ENCODE measurements at places on chromosomes 3 and 15.

- no peak for DNase-seq
Measured at GRCh38 chr3:132911741-132912415, 126.3 kb upstream of the TMEM108 start.

DNA sequence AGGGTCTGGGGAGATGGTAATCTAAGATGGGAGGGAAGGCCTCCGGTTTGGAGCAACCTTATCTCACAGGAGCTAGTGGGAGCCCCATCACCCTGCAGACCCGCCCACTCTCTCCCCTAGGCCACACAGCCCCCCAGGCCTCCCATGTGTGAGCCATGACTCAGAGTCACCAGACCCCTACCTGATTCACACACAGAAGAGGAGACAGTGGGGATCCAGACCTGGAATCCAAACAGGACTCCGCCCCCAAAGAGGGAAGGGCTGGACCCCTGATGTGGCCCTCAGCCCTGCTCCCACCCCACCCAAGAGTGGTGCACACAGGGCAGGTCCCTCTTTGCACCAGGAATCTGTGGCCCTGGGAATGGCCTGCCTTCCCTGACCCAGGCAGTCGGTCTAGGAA lies 97.4 kb downstream of the ADCY5 start:
- DNase-seq: no peak

DNA sequence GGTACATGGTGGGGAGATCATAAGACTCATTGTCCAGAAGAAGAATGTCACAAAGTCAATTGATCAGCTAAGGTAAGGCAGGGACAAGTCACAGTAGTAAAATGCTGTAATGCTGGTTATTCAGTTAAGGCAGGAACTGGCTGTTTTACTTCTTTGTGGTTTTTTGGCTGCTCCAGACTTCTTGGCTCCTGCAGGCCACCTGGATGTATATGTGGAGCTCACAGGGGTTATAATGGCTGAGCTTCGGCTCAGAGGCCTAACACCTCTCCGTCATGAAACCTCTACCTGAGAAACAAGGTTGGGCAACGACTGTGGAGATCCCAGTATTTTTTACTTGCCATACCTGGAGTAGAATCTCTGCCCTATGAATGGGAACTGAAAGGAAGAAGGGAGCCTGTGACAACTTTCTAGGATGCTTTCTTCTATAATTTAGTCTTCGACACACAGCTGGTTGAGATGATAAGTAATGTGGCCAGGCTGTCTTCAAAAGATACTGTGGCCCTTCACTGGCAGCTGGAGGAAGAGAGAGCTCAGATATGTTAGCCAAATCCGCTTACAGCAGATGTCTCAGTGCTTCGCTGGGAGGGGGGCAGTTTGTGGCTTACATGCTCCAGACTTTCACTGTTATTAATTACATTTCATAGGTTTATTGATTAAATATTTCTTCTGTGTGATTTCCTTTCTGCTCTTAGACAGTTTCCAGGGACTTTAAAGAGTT lies 887.8 kb downstream of the IGSF11 start:
- DNase-seq: no peak

DNA sequence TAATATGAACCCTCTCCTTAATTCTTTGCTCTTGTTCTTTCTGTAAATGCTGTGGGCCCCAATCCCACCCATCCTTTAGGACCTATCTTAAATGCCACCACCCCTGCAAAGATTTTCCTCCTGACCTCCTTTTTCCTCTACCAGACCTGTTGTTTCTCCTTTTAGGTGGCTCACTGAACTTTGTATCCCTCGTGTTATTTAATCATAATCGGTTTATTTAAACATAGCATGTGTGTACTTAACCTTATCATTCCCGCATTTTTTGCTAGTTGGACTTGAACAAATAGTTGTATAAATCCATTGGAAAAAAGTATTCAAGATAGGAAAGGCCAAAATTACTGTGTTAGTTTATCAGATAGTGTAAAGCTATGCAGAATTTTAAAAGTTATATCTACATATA lies 988 bp upstream of the NFKBIZ start:
- no peak for DNase-seq

DNA sequence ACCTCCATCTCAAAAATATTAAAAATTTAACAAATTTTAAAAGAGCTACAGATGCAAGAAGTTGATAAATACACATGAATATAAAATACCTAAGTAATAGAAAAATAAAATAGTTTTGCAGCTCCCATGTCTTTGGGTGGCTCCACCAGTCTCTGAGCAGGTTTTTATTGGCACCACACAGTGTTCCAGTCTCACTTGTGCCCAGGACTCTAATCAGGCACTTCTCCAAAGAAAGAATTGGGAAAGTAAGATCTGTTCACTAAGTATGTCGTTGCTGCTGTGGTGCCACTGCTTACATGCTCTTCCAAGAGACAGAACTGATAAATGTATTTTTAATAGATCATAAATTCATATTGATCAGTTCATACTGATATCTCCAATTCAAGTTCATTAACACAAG lies 92.5 kb upstream of the ABI3BP start:
- no peak for DNase-seq
